ENCODE measurements at places on chromosomes 7 and 10.

DNA sequence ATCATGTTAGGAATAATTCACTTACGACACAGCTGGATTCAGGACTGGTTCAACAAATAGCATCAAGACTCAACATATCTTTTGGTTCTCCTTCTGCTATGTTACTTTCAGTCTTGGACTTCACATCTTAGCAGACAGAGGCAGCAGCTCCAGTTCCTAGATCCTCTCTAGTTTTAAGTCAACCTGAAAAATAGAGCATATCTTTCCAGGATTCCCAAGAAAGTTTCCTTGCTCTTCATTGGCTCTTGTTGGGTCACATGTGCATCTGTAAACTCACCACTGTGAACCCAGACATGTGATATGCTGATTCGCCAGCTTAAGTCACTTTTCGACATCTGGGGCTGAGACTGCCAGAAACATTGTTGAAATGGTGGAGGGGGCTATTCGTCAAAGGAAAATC lies 210.1 kb upstream of the KMT2E start:
- no peak for DNase-seq

DNA sequence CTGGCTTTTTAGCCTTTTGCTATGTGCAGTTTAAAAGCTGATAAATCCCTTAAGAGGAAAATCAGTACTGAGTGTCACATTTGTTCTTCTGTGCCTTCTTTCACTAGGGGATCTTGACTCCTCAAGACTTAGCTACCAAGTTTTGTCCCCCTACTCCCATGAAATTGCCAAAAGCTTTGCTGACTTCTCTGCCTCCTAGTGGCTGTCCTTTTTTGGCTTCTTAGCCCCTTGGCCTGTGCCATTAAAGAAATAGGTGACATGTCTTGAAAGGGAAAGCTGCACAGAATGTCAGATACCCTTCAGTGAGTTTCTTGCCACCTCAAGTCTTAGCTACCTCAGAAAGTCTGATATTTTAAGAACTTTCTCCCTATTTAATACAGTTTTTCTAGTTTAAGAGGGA lies 10.5 kb downstream of the MKLN1 start:
- no peak for DNase-seq

DNA sequence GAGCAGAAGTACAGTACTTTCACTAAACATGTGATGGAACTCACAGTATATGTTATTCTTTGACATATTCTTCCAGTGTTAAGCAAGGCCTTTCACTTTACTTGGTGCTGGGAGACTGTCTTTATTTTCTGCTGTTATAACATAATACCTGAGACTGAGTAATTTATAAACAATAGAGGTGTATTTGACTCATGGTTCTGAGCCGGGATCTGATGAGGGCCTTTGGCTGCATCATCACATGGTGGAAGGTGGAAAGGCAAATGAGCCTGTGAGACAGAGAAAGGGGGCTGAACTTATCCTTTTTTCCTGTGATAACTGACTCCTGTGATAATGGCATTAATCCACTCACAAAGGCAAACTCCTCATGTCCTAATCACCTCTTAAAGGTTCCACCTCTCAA lies 1.4 kb downstream of the SUPV3L1 start:
- DNase-seq: no peak

DNA sequence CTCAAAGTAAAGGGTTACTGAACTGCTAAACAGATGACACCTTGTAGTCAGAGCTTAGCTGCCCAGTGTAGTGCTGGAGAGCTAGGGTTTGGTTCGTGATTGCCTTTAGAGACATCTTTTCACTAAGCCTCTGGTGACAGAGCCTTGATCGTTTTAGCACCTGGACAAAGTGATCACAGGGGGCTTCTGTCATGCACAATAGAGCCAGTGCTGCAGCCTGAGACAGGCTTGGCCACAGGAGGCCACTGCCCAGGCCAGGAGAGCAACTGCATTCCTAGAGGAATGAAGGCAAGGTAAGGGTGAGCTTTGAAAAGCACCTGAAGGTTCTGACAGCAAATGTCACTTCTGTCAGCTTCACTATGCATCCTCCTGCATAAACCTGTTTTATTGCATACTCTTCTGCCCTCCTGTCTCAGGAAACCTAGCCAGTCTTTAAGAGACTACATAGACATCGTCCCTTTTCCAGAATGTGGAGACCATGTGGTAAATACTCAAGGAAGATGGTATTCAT lies 122.9 kb downstream of the NPY start:
- DNase-seq: no peak

GRCh38 chr10:61120805-61121204 lies 176.8 kb upstream of the RHOBTB1 start:
- no peak for DNase-seq

GRCh38 chr7:27962273-27962672 lies 218.3 kb downstream of the JAZF1 start:
- no peak for DNase-seq

GRCh38 chr10:12194752-12195271 lies 879 bp downstream of the NUDT5 start:
- no peak for DNase-seq

- no peak for DNase-seq
Observed at GRCh38 chr7:44632196-44632595, 25.8 kb downstream of the OGDH start.

- DNase-seq: no peak
Observed at GRCh38 chr7:128831994-128832879, 2.0 kb downstream of the FLNC start.

DNA sequence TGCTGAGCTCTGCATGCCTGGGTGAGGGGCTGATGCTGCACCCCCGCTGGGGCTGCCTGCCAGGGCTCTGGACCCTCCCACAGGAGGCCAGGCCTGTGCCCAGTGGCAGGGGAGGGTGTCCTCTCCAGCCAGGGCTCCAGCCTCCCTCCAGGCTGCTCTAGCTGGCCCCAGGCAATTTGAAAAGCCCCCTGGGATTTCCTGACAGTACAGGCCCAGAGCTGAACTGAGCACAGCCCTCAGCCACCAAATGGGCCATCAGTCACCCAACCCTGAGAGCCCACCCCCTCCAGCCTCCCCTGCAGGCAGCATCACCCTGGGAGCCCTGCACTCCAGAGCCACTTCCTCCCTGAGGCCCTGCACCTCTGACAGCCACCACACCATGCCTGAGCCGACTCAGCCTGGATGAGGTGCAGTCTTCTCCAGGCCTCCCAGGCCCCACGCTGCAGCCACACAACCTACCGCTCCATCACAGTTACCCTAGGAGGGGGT lies 101.8 kb upstream of the RET start:
- no peak for DNase-seq

DNA sequence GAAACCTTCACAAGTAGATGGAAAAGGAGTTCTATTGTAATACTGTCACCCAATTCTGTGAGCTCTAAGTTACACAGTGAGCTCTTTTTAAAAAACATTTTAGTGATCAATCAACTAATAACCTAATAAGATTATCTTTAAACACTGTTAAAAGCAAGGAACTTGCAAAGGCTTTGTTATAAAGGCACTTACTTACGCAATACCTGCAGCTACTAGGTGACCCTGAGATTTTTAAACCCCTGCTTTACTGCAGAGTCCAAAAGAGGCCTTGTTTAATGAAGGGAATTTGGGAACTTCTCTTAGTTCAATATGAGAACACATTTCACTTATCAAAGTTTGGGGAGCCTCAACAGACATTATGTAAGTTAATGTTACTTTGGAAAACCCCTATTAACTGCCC lies 53.3 kb downstream of the P4HA1 start:
- DNase-seq: no peak

GRCh38 chr10:16545116-16545736 lies 23.5 kb upstream of the C1QL3 start:
- peak; percentile 38 for DNase-seq

- DNase-seq: no peak
Observed at GRCh38 chr7:51980812-51981211, 664.2 kb upstream of the COBL start.

DNA sequence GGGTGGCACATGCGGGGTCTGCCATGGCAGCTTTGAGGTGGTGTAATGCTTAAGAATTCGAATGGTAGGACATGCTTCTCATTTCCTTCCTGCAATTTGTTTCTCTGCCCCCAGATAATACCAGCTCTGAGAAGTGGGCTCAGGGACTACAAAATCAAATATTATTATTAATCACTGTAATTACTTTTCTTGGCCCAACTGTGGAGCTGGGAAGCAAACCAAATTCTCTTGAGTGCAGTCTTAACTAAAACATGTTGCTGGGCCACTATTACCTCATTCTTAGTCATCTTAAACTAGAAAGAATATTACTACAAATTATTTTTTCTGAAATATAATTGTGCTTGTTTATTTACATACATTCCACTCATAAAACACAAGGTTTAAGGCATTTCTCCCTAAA lies 566.7 kb upstream of the NRP1 start:
- no peak for DNase-seq

- no peak for DNase-seq
Observed at GRCh38 chr7:148963583-148964482, 64.5 kb downstream of the PDIA4 start.

GRCh38 chr10:67471022-67471421 lies 225.0 kb downstream of the CTNNA3 start:
- DNase-seq: no peak

GRCh38 chr7:101545441-101546190 lies 83.5 kb downstream of the MYL10 start:
- no peak for DNase-seq

- DNase-seq: no peak
Observed at GRCh38 chr7:53485354-53485753, 449.9 kb downstream of the POM121L12 start.

DNA sequence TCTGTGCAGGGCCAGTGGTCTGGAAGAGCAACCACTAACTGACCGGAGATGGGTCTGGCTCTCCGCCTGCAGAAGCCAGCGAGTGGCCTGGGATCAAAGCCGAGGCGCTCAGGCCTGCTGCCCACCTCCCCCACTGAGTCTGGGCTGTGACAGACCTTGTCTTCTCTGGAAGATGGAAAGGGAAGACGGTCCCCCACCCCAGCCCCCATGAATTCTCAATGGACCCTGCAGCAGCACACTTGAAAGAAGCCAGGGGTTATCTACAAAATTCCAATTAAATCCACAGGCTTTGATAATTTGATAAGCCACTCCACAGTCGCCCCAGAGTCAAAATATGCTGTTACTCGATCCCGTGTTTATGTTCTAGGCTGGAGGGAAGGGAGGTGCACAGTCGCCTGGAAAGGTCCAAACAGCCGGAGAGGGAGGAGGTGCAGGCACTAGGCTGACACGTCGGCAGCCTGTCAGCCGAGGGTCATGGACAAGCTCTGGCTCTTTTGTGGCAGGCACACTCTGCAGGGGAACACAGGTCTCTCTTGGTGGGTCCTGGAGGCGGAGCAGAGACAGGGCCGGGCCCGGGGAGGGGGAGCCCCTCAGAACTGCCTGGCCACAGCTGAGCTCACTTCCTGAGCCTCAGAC lies 134.9 kb downstream of the SH3PXD2A start:
- no peak for DNase-seq

GRCh38 chr7:830069-830468 lies 2.2 kb upstream of the SUN1 start:
- no peak for DNase-seq

- no peak for DNase-seq
Observed at GRCh38 chr7:118657391-118658005, 433.0 kb downstream of the ANKRD7 start.

GRCh38 chr7:83451501-83452045 lies 197.4 kb downstream of the SEMA3E start:
- no peak for DNase-seq

GRCh38 chr7:130649004-130649790 lies 19.4 kb downstream of the COPG2 start:
- DNase-seq: no peak

- DNase-seq: no peak
Observed at GRCh38 chr7:49771427-49772176, 1.8 kb upstream of the VWC2 start.

- no peak for DNase-seq
Observed at GRCh38 chr10:71856619-71857018, 5.6 kb upstream of the PSAP start.

- DNase-seq: no peak
Observed at GRCh38 chr7:155352076-155352752, 54.5 kb downstream of the INSIG1 start.

GRCh38 chr7:898460-898854 lies 22.1 kb downstream of the GET4 start:
- DNase-seq: no peak

DNA sequence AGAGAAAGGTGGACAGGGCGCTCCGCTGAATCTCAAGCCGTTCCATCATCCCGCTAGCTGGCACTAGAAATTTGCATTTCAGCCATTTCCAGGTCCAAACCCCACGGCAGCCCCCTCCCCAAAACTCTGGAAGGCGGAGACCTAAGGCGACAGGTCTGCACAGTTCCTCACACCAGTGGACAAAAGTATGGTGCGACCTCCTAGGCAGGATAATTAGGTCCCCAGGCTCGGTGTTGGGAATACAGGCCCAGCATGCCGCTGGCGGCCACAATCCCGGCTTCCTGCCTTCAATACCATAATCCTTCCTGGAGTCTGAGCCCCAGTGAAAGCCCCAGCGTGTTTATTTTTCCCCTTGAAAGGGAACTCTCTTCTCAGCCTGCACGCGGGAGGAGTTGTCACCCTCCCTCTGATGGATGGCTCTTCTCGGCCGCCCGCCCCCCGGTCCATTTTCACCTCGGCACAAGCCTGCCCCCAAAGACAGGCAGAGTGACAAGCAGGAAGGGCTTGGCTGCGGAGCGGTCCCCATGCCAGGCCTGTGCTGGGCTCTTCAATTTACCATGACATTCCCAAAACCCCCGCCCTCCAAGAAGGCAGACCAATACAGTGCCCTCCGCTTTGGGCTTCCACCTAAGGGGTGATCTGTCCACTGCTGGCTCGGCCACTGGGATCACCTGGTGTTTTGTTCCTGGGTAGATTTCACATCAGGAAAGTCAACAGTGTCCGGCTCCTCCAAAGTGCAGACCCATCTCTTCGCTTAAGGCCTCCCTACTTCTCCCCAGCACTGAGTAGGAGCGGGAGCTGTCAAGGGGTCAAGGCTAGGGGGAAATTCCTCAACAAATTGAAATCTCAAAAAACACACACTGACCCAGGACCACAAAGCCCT lies 2.2 kb downstream of the FGFR2 start:
- DNase-seq: no peak

DNA sequence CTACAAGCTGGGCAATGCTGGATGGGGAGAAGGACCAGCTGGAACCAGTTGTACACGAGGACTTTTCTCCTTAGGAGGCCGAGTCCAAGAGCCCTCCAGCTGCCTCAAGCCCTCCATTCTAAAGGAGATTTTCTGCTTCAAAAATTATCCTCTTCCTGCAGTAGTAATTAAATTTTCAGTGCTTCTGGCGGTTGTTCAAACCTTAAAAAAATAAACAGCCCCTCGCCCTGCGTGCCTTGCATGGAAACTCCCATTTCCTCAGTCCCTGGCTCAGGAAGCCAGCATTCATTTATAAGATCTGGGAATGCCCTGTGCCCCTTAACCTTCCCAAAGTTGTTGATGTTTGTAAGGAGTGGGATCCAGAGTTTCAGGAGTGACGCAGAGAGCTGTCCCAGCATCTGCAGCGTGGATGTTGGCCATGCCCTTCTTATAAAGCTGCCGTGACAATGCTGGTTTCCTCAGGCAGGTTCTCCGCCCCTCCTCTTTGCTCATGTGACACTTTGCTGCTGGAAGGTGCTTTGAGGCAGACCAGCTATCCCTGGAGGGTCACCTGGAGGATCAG lies 24.0 kb upstream of the ACTR3B start:
- DNase-seq: no peak

GRCh38 chr10:89278034-89278535 lies 23.8 kb upstream of the IFIT2 start:
- peak; percentile 85 for DNase-seq

Data from SW 1271 (cell line).